Activated CD8-positive, alpha-beta memory T cell treated with anti-CD3 and anti-CD28 coated beads, Interleukin-2, amount 10 ng/mL, durations not matched to agents 7 days and 5 days (primary cell): ENCODE measurements at places on chromosomes 2 and 18.

DNA sequence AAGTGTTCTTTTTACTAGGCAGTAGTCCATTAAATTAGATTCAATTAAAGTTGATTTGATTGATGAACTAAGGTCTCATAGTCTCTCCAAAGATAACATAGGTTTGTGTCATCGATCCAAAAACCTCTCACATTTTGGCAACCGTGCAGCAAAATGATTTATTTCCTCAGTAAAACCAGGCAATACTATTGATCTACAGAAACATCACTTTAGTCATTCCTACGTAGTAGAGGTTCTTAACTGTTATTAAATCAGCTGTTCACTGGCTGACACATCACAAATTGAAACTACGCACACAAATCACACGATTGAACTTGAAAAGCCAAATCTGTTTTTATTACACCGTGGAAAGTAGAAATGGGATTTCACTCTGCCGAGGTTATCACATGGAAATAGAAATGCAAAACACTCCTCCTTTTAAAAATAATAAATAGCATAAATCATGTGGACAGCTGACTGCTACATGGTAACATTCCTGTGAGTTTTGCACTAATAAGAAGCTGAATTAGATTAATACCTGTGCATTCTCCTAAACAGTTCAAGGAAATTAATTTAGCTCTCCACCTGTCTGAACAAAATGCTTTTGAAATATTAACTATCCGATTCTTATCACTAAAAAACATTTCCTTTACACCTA lies 262.5 kb downstream of the CDH20 start:
- no peak for DNase-seq

DNA sequence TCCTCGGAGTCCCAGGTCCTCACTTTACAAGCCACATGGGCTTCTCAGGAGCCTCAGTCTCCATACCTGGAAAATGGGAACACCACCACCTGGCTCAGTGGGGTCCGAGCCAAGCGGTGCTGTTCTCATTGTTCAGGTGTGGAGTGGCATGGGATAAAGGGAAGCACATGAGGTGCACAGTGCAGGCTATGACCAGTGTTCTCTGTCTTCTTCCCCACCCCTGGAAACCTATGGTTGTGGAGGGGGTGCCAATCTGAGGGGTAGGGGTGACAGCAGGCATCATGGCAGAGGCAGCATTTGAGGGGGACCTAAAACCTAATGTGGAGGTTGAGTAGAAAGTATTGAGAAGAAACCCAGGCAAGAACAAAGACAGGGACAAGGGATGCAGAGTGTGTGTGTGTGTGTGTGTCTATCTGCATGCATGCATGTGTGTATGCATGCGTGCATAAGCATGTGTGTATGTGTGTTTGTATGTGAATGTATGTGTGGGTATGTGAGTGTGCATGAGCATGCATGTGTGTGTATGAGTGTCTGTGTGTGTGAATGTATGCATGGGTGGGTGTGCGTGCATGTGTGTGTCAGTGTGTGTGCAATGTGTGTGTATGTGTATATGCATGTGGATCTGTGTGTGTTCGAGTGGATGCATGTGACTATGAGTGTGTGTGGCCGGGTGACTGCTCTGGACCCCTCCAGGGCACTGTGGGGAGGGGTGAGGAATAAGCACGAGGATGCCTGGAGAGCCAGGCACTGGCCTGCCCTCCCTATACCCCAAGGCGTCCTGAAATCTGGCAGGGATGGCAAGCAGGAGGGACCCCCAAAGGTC lies 4.0 kb downstream of the KIF1A start:
- DNase-seq = peak; percentile 38

DNA sequence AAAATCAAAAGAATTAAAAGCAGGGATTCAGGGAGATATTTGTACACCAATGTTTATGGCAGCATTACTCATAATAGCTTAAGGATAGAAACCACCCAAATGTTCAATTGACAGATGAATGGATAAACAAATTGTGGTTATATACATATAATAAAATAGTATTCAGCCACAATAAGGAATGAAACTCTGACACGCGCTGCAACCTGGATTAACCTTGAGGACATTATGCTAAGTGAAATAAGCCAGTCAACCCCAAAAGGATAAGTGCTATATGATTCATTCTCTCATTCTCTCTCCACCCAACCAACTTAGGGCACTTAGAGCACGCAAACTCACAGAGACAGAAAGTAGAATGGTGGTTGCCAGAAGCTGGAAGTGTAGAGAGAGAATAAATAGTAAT lies 216.8 kb upstream of the SLC14A2 start:
- DNase-seq = no peak

DNA sequence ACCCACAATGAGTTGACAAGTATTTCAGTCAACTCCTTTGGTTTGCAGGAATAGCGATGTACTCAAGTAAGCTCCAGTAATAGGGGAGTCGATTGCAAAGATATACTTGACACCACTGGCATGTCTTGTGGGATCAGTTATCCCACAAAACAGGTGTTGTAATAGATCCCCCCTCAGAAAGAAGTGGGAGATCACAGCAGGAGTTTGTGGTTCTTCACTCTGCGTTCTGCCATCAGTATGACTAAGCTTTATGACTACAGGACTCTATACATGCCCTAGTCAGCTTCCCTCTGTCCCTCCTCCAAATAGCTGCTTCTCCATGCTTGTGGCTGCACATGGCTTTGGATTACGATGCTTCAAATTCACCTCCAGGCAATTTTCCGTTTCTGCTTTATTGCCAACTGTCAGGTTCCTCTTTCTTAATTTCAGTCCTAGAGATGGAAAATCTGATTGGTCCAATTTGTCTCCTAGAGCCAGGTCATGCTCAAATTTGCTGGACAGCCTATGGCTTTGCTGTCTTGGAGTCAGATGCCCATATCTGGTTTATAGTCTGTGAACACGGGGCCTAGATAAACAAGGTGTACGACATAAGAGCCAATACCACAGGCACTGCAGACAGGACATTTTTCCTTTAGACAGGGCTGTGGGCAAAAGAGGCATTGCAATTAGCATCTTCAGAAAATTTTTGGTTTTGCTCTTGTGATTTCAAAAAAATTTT lies 221.7 kb downstream of the PAX3 start:
- no peak for DNase-seq

GRCh38 chr2:30201990-30202389 lies 29.3 kb upstream of the LBH start:
- DNase-seq = no peak
